ENCODE measurements at places on chromosomes 12 and 14. TPM values are rescaled to one million over a fixed set of nuclear protein-coding genes. Genes with fewer than 3 reads are reported as not detected.

The LGR5 gene
- total RNA-seq = 7.6 TPM

The CNOT2 gene
- total RNA-seq = 91.4 TPM

The PRPH gene
- total RNA-seq = not detected

The ASB2 gene
- 0.05 TPM for total RNA-seq

DNA sequence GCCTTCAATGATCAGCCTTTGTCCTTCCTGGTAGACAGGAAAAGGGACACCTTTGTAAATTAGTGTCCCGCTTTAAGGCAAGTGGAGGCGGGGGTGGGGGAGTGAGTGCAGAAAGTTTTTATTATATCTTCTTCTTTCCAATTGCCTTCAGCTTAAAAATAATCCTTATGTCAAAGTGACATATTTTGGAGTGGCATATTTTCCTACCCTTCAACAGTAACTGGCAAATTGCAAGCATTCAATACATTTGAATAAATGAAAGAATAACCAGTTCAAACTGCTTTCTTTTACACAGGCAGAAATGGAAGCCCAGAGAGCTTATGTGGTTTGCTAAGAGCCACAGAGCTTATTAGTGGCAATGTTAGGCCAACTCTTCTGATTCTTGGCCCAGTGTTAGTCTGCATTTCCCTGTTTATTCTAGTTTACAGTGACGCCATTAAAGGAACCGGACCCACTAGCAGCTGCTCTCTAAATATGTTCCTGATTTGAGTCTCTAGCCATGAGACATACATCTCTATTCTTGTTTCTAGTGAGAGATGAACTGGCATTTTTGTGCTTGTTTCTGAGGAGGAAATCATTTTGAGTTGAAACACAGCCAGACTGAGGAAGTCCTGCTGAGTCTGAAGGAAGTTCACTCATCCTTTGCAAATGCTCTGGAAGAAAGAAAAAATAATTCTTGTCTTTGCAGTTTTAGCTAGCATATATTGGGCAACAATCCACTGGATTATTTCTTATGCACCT lies 468.7 kb downstream of the NOVA1 start:
- no peak for DNase-seq

GRCh38 chr14:73251516-73252215 lies 14.4 kb downstream of the PAPLN start:
- no peak for DNase-seq

- no peak for DNase-seq
Observed at GRCh38 chr12:47964106-47964728, 821 bp downstream of the TMEM106C start.

- no peak for DNase-seq
Observed at GRCh38 chr12:126219654-126220279, 1154.5 kb downstream of the AACS start.

GRCh38 chr12:131196220-131196619 lies 242.5 kb downstream of the ADGRD1 start:
- no peak for DNase-seq

DNA sequence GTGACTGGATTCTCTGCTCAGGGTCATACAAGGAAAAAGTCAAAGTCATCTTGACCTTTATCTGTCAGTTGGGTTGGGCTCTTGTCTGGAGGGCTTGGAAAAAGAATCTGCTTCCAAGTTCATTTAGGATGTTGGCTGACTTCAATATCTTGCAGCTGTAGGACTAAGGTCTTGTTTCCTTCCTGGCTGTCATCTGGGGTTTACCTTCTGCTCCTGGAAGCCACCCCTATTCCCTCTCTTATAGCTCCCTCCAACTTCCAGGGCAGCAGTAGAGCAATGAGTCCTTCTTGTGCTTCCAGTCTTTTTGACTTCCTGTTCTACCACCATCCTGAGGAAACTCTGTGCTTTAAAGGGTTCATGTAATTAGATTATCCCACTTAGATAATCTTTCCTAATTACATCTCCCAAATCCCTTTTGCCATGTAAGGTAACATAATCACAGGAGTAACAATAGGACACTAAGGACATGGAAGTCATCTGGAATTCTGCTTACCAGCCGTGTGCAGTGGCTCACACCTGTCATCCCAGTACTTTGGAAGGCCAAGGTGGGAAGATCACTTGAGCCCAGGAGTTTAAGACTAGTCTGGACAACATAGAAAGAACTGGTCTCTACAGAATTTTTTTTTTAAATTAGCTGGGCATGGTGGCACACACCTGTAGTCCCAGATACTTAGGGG lies 170.7 kb upstream of the KITLG start:
- DNase-seq = no peak

GRCh38 chr12:76250256-76250655 lies 98.0 kb downstream of the BBS10 start:
- DNase-seq = no peak

GRCh38 chr12:95131589-95132340 lies 58.3 kb upstream of the NR2C1 start:
- no peak for DNase-seq

DNA sequence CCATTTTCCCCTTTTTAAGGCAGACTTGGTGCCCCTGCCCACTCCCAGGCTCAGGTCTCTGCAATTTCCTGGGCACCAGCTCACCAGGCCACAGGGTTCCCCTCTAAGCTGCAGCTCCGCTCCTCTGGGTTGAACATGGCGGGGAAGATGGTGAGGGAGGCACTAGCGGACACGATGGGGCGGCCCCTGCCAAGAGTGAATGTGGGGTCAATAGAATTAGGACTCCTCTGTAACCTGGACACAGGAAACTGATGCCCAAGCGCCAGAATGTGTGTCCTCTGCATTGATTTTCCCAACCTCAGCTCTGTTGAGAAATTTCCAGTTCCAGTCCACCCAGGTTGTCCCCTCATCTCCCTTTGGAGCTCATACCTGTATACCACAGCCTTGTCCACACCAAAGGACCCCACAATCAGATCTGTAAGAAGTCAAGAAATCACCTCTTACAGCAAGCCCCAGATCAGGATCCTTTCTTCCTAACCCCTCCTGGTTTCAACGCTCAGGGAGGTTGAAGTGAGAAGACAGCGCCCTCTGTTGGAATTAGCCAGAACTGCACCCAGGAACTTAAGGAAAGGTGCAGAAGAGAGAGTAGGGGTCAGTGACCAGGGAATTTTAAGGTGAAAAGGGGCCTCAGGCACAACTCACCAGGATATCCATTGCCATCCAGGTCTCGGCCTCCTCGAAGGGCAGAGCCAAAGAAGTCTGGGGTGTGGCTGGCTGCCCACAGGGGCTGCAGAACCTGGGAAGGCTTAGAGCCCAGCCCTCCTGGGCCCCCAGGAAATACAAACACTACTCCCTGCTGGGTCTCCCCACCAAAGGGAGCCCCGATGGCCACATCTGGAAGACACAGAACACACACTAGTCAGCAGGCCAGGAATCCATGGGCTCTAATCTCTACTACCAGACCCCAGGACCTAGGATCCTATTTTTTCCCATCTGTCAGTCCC lies 14.7 kb downstream of the ITGA5 start:
- DNase-seq = peak; percentile 58

DNA sequence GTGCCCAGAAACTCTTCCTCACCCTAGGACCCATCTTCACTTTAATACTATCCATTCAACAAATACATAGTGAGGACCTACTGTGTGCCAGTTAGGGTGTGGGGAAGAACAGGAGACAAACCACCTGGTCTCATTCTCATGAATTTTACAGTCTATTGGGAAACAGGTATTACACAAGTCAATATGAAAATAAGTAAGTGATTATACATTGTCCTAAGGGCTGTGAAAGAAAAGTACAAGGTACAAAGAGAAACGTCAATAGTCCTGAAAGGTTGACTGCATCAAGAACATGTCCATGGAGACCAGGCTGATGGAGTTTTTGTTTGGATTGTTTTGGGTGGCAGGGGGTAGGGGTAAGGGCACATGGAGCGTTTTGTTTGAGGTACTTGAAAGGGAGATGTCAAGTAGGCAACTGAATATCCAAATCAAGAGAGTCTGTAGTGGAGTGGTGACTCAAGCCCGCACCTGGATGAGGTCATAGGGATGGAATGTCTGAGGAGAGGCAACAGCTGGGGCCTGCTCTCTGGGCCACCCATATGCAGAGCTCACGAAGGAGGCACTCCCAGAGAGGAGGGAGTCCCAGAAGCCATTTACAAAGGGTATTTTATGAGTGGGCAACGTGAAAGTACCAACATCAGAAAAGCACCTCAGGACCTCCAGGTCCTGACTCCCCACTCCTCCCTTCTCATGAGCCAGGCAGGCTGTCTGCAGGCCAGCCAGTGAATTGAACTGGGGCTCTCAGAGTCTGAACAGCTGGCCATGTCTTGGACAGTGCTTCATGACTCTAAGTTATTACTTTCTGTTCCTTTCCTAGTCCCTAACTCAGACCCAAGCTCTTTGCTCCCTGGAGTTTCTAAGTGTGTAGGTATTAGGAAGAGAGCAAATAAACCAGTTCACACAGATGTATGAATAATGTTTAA lies 272.0 kb downstream of the ZFP36L1 start:
- peak; percentile 80 for DNase-seq

DNA sequence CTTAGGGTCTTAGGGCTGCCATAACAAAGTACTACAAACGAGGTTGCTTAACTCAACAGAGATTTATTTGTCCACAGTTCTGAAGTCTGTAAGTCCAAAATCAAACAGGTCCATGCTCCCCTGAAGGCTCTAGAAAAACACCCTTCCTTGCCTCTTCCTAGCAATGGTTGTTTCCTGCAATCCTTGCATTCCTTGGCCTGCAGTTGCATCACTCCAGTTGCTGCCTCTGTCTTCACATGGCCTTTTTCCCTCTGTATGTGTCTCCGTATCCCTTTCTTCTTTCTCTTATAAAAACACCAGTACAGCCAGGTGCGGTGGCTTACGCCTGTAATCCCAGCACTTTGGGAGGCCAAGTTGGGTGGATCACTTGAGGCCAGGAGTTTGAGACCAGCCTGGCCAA lies 17.4 kb downstream of the KCNMB4 start:
- DNase-seq = no peak

- DNase-seq = no peak
Observed at GRCh38 chr14:74978416-74978947, 23.1 kb upstream of the PGF start.

DNA sequence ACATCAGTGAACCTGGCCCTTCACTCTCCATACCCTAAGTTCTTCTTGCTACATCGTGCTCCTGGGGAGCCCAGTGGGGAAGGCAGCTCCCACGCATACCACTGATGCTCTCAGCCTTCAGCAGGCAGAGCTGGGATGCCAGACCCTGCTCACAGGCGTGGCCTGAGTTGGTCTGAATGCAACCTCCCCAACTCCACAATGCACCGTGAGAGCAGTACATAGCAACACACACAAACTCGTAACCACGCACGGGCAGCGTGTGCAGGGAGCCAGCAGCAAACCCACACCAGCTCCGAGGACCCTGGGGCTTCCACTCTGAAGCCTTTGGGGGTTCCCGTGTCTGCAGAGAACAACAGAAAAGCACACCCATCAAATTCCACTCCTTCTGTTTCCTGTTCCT lies 37.3 kb downstream of the ANO2 start:
- DNase-seq = no peak
